ENCODE measurements at places on chromosomes 16 and 17.

DNA sequence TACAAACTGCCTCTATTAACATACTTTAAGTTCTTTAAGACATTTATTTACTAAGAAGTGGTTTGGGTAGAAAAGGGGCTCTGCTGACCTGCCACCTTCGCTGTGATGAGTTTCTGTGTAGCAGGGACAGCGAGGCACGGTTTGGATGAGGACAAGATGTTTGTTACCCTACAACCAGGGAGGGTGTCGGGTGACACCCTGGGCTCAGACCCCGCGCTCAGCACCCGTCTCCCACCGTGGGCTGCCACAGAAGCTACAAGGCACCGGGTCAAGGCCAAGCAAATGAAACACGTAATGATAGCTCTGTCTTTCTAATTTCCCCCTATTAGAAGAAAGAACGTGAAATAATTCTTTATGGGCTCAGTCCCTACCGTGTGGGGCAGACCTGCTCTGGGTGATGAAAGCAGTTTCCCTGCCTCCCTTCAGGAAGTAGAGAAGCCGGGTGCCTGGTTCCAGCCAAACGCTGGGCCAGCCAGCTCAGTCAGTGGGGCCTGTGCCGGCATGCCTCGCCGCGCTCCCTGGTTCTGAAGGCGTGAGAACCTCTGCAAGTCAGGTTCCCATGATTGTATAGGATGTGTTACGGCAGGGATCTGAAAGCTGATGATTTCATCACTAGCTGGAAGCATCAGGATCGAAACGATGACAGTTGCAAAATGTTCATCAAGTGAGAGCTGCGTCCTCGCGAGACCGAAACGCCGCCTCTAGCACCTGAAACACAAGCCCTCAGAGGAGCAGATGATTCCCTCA, 3.9 kb downstream of the ZNF750 start:
- DNase-seq: no peak

DNA sequence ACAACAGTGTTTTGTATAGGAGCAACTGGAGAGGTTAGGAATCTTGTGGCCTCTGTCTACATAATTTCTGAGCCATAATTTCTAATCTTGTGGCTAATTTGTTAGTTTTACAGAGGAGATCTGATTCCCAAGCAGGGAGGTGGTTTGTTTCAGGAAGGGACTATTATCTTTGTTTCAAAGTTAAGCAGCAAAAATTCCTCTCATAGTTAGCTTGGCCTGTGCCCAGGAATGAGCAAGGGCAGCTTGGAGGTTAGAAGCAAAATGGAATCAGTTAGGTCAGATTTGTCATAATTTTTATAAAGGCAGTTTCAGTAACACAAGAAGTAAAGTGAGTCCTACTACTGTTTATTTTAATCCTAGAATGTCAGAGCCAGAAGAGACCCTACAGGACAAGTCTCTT, 2.0 kb upstream of the RDM1 start:
- no peak for DNase-seq

- DNase-seq: peak; percentile 61
These were observed 863 bp downstream of the LIMD2 start for GRCh38 chr17:63698886-63699637.

- no peak for DNase-seq
These were observed 55.8 kb downstream of the PECAM1 start for GRCh38 chr17:64334851-64335250.

DNA sequence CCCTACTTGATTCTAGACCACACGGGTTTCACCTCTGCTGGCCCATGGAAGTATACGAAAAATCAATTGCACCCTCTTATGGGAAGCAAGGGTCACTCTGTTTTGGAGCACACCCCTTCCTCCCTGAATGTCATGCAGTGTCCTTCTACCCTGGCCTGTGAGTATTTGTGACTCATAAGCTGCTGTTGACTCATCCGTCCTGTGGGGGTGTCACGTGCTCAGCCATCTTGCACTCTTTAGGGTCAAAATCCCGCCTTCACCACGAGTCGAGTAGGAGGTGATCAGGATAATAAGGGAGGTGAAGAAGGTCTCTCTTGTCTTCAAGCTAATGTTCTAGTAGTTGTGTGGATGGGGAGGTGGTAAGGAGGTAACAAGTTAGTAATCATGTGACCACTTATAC, 341.0 kb upstream of the EEF2KMT start:
- DNase-seq: no peak

- DNase-seq: no peak
These were observed 22.5 kb upstream of the SPNS3 start for GRCh38 chr17:4411201-4411600.

DNA sequence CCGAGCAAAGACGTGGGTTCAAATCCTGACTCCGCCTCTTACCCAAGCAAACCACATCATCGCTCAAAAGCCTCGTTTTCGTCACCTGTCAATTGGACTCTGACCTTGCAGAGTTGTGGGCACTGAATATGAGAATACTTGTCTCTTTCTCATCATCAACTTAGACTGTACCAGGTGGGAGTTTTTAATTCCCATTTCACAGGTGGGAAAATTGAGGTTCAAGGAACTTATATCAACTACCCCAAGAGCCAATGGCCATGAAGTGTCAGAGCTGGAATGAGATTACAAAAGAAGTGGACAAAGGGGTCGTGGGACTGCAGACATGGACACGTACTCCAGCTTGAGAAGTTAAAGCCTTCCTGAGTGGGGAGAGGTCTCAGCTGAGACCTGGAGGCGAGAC, 10.8 kb downstream of the TMEM114 start:
- DNase-seq: no peak

DNA sequence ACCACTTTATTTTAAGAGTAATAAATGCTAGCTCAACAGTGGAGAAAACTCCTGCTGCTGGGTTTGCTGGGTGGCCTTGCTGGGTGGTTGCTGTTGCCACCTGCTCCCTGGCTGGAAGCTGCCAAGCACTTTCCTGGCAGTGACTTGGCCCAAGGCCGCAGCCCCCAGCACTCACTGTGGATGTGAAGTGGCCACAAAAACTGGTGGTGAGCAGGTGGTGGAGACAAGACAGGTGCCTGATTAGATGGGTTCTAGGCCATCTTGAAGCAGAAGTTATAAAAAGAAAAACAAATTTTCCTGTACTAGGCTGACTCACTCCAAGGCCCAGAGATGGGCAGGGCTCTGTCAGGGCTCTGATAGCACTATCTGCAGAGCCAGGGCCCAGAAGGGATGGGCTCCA, 224.7 kb upstream of the NLRP1 start:
- DNase-seq: no peak

GRCh38 chr17:17836818-17837379, at the start of gene SREBF1:
Gene SREBF1, minus strand, starts transcription at chr17:17836986. Its CDS starts 169 bp downstream, at chr17:17836817.
- DNase-seq: peak; percentile 33

DNA sequence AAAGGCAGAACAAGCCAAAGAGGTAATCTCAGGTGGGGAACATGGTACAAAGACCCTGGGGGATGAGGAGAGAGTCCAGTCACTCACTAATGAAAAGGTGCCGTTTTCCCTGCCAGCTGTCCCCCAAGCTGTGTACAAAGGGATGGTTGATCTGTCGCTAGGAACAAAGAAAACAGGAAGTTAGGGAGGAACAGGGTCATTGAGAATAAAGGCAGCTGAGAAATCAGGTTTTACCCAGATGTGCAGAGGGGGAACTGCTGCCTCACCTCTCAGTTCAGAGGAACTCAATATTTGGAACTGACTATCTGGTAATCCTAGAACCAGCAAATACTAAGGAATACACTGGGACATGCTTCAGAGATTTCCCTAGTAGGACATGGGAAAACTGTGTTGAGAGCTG, 1.5 kb downstream of the RSKR start:
- no peak for DNase-seq

- no peak for DNase-seq
These were observed 47.8 kb upstream of the HAS3 start for GRCh38 chr16:69057400-69058378.

- no peak for DNase-seq
These were observed 9.3 kb downstream of the GAS2L2 start for GRCh38 chr17:35743626-35744328.

DNA sequence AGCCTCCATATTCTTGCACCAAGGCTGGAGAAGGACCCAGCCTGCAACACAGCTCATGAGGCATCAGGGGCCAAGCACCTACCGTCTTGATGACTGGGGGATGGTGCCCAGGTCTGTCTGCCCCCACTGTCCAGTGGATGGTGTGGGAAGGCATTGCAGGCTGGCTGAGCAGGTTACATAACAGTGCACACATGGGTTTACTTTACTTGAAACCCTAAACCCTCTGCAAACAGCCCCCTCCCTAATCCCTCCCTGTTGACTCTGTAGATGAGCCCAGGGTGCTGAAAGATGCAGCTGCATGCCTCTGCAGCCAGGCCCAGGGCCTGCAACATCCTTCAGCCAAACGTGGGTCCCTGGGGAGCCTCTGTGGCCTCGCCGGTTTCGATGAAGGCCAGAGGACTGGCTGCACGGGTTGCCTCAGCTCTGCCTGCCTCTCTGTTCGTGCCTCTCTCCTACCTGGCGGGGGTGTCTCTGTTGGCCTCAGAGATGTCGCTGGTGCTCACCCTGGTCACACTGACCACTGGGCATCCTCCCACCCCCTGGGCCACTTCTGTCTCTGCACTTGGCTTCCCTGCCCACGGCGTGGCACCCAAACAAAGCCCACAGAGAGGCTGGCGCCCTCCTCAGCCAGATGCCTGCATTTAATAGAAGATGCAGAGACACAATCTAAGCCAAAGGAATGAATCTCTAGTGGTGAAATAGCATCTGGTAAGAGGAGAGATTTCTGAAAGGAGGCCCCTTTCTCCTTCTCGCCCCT, 95.1 kb downstream of the METRNL start:
- DNase-seq: no peak

GRCh38 chr17:40536295-40537171, 28.7 kb downstream of the CCR7 start:
- no peak for DNase-seq

DNA sequence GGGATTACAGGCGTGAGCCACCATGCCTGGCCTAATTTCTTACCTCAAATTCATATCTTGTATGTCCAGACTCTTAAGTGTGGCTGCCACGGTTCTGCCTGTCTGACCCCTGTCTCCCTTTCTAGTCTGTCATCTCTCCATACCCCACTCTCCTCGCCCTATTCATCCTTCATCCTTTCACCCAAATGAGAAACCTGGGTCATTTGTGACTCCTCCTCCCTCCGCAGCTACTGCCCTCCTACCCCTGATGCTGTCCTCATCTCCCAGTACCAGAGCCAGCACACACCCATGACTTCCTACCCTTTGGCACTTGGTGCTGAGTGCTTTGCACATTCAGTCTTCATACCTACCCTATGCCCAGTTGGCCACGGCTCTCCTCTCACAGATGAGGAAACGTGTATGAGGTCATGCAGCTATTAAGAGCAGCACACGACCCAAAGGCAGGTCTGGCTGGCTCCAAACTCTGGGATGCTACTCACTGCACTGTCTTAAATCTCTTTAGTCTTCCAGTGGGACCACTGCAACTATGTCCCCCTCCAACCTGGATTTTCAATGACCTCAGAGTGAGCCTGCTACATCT, 1.6 kb downstream of the SPATA32 start:
- no peak for DNase-seq

DNA sequence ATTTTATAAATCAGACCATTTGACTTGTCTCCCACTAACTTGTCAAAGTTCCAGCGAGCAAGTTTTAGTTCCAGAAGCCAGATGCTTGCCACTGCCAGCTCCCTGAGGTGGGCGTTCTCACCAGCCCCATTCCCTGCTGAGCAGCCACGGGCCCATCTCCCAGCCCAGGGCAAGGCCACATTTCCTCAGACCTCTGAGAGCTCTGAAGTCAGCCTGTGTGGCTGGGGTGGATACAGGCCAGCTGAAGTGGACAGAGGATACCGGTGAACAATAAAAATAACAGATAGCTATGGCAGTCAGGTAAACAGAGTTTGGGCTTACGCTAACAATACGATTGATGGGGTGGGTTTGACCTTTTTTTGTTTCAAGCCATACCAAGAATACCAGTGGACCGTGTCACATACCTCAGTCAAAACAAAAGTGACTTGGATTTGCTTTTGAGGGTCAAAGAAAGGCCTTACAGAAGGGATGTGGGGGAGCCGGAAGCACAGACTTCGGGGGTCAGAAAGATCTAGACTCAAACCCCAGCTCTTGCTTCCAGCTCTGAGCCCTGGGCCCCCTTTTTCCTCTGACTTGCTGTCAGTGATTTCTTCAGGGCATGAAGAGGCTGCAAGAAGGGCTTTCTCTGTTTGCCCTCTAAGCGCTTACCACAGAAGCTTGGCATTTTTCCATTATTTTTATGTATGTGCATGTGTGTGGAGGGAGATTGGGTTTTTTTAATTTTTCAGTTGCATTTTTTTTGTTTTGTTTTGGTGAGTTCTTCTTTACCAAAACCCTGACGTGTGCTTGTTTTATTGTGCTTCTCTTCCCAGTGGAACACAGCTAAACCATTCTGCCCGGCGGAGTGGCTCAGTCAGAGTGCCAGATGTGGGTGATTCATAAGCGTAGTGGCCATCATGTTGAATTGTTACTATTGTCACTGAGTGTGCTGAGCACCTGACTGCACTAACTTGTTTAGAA, 109.9 kb downstream of the GNAO1 start:
- DNase-seq: no peak

DNA sequence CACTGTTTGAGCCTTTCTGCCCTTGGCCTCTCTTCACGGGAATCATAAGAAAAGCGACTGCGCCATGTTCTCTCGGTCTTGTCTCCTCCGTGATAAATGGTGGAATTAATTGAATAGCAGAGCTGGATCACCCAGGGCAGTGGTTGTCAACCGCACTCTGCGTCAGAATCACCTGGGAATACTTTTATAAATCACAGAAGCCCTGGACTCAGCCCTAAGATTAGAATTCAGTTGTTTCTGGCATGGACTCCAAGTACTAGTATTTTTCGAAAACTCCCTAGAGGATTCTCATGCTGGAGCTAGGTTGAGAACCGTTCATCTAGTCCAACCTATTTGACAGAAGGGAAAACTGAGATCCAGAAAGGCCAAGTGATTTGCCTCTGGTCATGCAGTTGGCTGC, 64.1 kb downstream of the SPACA3 start:
- no peak for DNase-seq

DNA sequence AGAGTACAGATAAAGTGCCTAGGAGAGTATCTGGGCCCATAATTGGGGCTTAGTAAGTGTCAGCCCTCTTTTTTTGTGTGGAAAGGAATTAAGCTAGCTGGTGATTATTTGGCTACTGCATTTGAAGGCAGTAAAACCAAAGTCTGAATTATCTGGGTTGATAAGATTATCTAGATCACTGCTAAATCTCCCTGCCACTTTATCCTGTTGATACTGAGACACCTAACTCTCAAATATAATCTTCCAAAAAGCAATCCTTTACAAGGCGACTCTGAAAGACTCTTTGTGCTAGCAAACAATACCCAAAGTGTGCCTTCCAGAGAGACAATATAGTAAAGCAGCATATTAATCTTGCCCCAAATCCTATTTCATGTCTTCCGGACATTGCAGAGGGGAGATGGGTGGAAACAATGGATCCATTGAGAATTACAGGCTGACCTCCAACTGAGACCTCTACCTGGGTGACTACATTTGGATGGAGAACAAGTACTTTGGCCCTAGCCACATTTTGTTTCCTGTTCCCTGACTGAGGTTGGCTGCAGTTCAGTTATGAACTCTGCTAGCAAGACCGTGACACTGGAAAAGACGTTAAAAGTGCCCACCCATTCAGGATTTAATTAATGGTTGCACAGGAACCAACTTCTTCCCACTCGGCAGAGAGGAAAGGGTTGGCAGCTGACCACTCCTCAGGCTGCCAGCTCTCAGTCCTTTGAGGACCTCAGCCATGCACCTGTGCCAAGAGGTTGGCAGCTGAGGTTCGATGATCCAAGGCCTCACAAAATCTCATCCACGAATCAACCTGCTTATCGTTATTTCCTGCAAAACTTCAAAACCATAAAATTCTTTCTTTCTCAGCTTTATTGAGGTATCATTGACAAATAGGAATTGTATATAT, 72.6 kb downstream of the SYCE1L start:
- DNase-seq: no peak

GRCh38 chr17:69271023-69271422, 42.4 kb upstream of the ABCA10 start:
- no peak for DNase-seq

- DNase-seq: no peak
These were observed 32.4 kb downstream of the CCL4 start for GRCh38 chr17:36136036-36136435.
